ENCODE measurements at places on chromosomes 12 and 14.

- no peak for DNase-seq
Measured at GRCh38 chr14:52729585-52729924, 411 bp upstream of the STYX start.

GRCh38 chr12:56628671-56629458 is 1.3 kb downstream of the BAZ2A start:
- peak; percentile 39 for DNase-seq

DNA sequence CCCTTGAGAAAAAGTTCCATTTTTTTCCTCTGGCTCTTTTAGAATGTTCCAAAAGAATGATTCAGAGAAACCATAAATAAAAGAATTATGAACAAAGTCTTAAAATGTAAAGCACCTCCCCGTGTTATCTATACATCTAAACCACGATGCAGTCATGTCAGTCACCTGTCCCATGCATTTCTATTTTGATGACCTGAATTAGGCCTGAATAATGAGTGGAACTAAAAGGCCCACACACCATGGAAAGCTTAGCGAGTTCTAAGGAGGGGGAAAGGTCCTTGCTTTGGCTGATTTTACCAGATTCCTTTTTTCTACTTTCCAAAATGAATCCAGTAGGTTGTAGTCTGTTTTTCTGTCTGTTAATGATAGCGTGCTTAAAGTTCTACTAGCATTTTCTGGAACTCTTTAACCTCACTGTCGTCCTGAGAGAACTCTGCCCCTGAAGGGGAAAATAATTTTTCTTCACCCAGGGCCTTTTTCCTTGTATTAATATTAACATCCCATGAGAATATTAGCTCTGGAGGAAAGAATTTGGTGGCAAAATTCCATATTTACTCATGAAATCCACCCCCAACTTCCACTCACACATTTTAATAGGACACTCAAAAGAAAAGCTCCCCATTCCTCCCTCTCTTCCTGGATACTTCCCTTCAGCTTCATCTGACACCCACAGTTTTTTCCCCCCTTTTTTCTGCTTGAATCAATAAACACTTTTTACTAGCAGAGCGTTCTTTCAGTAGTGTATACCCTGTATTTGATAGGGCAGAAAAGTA is 266.3 kb upstream of the DIO2 start:
- DNase-seq = no peak

- DNase-seq = no peak
Measured at GRCh38 chr12:131959641-131960589, 10.2 kb downstream of the EP400 start.

DNA sequence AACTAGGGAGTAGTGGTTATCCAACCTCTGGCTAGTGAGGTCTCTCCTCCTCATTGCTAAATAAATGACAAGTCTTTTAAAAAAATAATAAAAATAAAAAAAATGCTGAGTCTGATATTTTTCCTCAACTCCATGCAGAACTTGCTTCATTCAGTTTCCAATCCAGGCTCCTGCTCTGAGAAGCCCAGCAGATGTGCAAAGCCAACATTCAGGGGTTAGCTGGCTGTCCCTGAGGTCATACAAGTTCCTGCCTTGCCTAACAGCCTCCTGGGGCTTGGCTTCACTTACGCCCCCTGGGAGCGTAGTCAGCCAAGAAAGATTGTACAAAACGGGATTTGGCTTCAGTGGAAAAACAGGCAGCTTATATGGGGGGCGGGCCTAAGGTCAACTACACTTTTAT is 23.3 kb downstream of the RTRAF start:
- no peak for DNase-seq

Data from HEK293T (cell line).